ENCODE measurements at places on chromosomes 6 and 20.

DNA sequence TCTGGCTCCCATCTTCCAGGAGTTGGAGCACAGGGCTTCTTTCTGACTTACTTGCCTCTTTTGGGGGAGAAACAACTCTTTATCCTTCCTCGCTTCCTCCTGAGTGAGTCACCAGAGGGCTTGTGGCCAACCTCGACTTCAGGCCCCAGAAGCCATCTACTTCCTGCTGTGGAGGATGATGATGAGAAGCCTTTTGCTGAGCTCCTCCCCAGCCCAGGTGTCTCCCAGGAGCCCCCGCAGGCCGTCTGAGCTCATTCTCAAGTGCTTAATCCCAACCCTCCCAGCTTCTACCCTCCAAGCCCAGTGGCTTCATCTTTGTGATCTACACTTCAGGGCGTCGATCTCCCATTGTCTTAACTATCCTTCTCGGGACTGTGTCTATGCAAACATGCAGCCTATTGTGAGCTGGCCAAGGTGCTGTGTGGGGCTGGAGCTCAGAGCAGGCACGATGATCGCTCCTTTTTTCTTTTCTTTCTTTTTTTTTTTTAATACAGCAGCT is 27.9 kb downstream of the SDCBP2 start:
- DNase-seq, result peak; percentile 69

DNA sequence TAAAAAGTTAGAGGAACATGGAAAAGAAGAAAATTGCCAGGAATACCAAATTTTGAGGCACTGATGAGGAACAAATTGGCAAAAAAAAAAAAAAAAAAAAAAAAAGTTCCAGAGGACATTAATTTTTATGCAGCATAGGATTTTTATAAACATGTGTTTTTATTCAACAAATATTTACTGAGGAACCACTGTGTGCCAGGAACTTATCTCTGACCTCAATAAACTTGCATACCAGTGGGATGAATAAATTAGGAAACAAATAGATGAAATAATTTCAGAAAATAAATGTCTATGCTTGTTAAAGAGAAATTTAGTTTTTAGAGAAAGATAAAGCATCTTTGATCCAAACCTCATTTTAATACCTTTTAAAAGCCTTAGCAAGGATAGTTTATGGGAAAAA is 175.1 kb downstream of the PDE10A start:
- DNase-seq, result no peak

GRCh38 chr6:2732503-2733089 is 18.1 kb downstream of the MYLK4 start:
- DNase-seq, result no peak

- DNase-seq, result no peak
Observed at GRCh38 chr6:42217157-42217518, 523 bp downstream of the MRPS10 start.

DNA sequence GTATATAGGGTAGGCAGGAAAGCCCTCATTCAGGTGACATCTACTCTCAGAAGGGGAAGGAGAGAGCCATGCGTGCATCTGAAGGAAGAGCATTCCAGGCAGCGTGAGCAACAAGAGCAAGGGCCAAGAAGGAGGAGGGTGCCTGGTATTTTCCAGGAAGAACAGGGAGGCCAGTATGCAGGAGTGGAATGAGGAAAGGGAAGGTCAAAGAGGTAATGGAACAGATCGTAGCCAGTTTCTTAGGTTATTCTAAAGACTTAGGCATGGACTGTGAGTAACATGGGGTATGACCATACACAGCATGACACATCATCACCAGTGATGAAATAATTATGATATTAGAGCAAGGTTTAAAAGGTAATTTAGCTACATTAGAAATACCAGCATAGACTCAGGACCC is 24.1 kb downstream of the ALDH8A1 start:
- no peak for DNase-seq

DNA sequence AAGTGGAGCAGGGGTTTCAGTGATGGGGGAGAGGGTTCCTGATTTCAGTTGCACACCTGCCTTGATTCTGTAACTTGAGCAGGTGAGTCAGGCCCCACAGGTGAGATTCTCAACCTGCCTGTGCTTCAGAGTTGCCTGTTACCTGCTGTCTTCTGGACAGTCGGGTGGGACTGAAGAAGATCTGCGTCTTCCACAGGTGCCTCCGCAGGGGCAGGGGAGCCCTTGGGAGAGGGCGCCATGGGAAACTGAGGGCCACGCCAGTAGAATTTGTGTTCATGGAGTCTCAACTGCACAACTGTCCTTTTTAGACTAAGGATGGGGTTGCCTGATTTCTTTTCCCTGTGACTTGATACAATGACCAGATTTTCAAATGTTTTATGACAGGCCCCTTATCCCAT is 5.2 kb downstream of the UNC93A start:
- DNase-seq, result no peak

- DNase-seq, result no peak
Observed at GRCh38 chr6:142846883-142847287, 98.1 kb downstream of the HIVEP2 start.

GRCh38 chr6:24658573-24659560 is 7.8 kb downstream of the TDP2 start:
- DNase-seq, result no peak

- DNase-seq, result no peak
Observed at GRCh38 chr6:80930376-80930775, 822.1 kb downstream of the TENT5A start.

DNA sequence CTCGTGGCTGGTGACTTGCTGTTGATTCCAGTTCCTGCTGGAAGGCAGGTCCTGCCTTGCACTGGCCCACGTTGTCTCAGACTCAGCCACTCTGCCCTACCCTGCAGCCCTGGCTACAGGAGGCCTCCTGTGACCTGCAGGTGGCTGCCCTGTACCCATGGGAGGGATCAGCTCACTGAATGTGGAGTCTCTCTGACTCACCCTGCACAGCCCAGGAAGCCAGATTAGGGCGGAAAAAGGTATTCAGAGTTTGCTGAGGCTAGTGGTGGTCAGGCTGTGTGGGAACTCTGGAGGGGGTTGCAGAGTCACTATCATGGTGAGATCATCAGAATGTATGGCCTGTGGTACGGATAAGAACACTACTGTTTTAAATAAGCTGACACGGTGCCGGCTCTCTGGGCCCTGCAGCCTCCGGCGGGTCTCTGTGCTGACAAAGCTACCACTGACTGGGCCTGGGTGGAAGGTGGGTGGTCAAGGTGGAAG is 24.7 kb upstream of the PYGB start:
- DNase-seq, result peak; percentile 58

GRCh38 chr6:131594074-131594473 is 21.0 kb downstream of the ARG1 start:
- DNase-seq, result no peak

DNA sequence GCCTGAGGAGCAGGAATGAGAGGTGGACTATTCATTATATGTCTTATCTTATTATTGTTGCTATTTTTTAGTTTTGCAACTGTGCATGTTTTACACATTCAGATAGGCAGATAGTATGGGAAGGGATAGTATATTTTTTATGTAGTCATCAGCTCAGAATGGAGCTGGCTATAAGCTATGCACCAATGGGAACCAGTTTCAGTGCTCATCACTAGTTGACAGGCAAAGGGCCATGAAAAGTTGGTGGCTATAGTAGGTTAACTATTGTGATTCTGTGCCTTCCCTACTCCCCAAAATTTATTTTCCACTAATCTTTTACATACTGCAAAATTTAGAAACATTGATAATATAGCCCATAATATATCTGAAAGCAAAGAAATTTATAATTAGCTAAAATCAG is 5.3 kb upstream of the UBD start:
- no peak for DNase-seq

All from activated naive CD8-positive, alpha-beta T cell treated with anti-CD3 and anti-CD28 coated beads for 36 hours (primary cell).